ENCODE measurements at places on chromosomes 3 and 15. TPM values are rescaled to one million over a fixed set of nuclear protein-coding genes. Genes with fewer than 3 reads are reported as not detected.
A peak's percentile ranks its signal among the peaks of the same experiment; 100 is the strongest.

DNA sequence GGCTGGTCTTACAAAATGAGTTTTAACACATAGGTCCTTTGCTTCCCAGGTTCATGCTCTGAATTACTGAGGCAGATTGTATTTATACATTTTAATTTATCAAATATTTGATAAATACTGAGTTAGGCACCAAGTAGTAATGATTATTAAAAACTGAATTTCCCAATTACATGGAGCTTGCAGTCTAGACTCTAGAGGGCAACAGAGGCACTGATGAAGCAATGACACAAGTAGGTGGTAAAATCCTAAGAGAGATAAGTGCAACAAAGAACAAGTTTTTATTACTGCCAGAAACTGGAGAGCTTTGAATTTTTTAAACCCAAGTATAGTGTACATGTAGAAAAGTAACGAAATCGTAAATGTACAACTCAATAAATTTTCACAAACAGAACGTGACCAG, 406.2 kb upstream of the RARB start:
- H3K27me3 ChIP-seq = no peaks in the 10 kb centered on the region
- no peaks in the 10 kb centered on the region for H3K4me1 ChIP-seq
- H3K27ac ChIP-seq = no peak overlapping the region
- DNase-seq = no peak
- H3K4me3 ChIP-seq = no peak overlapping the region

- no peaks in the 10 kb centered on the region for H3K27me3 ChIP-seq
- H3K4me3 ChIP-seq = no peak overlapping the region
- peaks cover under 1% of the 10 kb centered on the region for H3K4me1 ChIP-seq
- no peak overlapping the region for H3K27ac ChIP-seq
- no peaks in the 10 kb centered on the region for H3K36me3 ChIP-seq
- DNase-seq = no peak
Measured at GRCh38 chr15:34070003-34070402, 31.0 kb upstream of the AVEN start.

DNA sequence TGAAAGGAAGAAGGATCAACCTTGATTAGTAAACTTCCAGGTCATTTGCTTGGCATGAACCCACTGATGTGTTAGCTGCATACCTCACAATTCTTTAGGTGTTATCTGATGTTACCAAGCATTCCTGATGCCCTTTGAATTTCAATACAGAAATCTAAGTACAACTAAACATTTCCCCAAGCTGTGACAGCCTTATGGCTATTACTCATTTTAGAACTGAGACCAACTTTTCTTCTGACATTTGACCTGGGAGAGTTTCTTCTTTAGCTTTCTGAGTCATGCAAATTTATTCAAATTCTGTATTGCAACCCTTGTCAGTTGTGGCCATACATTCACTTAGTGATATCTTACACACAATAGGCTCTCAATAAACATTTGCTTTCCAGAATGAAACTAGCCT, 124.3 kb downstream of the TIGIT start:
- H3K4me1 ChIP-seq = peaks cover 6% of the 10 kb centered on the region
- H3K27ac ChIP-seq = no peak overlapping the region
- H3K27me3 ChIP-seq = no peaks in the 10 kb centered on the region
- H3K4me3 ChIP-seq = no peak overlapping the region

DNA sequence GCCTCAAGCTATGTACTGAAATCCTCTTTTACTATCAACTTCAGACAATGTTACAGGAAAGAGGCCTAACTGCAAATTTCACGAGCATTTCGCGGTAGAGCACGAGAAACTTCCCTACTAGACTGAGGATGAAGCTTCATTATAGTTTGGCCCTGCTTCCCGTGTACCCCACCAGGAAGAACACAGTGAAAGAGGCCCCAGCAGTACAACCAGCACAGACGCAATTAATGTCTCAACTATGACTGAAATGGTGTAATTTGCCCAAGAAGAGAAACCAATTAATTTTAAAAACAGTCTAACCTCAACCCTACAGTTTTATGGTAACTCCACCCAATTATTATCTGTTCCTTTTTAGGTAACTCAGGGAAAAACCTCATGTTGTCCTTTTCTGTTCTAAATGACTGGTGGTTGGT, 12.1 kb downstream of the CHSY1 start:
- H3K27ac ChIP-seq = peak overlapping the region; percentile 85
- DNase-seq = no peak
- peaks cover 61% of the 10 kb centered on the region for H3K36me3 ChIP-seq

DNA sequence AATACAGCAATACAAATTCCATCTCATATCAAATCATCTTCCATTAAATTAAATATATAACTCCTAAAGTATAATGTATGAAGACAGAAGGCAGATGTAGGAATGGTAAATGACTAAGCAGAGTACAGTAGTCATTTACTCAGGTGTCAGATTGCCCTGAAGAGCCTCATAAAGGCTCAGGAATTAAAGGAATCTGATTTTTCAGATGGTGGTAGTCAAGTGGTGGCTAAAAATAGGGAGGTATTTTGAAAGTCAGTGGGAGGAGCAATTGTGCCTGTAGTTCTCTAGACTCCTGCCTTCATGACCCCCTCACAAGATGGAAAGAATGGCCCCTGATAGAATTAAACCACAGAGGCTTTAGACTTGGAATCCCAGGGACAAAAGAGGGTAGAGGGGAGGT, 142.7 kb upstream of the SYNPR start:
- no peaks in the 10 kb centered on the region for H3K36me3 ChIP-seq
- H3K27me3 ChIP-seq = no peaks in the 10 kb centered on the region
- H3K27ac ChIP-seq = no peak overlapping the region
- no peak for DNase-seq

GRCh38 chr3:150150633-150151032, 179.9 kb upstream of the PFN2 start:
- H3K4me1 ChIP-seq = peaks cover 4% of the 10 kb centered on the region
- H3K36me3 ChIP-seq = no peaks in the 10 kb centered on the region
- peaks cover 10% of the 10 kb centered on the region for H3K27me3 ChIP-seq
- no peak overlapping the region for H3K27ac ChIP-seq
- H3K4me3 ChIP-seq = no peak overlapping the region
- no peak for DNase-seq

GRCh38 chr15:48861813-48862431, 16.0 kb upstream of the EID1 start:
- H3K36me3 ChIP-seq = no peaks in the 10 kb centered on the region
- H3K4me1 ChIP-seq = peaks cover 17% of the 10 kb centered on the region
- H3K27me3 ChIP-seq = peaks cover 20% of the 10 kb centered on the region
- peak; percentile 64 for DNase-seq
- no peak overlapping the region for H3K4me3 ChIP-seq
- H3K27ac ChIP-seq = no peak overlapping the region

DNA sequence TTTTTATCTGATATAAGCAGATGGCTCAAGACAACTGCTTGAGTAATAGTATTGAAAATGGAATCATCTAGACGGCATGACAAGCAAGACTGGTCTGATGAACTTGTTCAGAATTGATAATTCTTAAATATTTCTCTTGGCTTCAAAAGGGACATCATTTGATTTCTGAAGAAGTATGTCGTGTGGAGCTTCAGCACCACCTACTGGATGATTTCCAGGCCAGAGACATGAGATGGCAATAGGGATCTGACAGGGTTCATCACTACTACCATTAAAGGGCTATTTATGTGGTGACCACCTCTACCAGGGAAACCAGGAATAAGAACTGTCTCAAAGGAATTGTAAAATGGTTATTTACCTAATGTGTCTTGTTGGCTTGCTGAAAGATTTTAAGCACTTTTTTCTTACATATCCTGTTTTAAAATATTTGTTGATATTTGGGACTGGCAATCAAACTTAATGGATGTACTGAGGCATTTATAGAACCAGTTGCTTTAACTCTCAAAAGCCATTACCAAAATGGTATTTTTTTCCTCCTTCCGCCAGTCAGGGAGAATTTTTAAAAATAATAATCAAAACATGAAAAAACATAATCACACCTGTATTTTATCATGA, 99.5 kb upstream of the FAM98B start:
- no peaks in the 10 kb centered on the region for H3K36me3 ChIP-seq
- DNase-seq = peak; percentile 59
- peaks cover 6% of the 10 kb centered on the region for H3K27me3 ChIP-seq
- H3K4me3 ChIP-seq = no peak overlapping the region
- no peaks in the 10 kb centered on the region for H3K4me1 ChIP-seq
- no peak overlapping the region for H3K27ac ChIP-seq

DNA sequence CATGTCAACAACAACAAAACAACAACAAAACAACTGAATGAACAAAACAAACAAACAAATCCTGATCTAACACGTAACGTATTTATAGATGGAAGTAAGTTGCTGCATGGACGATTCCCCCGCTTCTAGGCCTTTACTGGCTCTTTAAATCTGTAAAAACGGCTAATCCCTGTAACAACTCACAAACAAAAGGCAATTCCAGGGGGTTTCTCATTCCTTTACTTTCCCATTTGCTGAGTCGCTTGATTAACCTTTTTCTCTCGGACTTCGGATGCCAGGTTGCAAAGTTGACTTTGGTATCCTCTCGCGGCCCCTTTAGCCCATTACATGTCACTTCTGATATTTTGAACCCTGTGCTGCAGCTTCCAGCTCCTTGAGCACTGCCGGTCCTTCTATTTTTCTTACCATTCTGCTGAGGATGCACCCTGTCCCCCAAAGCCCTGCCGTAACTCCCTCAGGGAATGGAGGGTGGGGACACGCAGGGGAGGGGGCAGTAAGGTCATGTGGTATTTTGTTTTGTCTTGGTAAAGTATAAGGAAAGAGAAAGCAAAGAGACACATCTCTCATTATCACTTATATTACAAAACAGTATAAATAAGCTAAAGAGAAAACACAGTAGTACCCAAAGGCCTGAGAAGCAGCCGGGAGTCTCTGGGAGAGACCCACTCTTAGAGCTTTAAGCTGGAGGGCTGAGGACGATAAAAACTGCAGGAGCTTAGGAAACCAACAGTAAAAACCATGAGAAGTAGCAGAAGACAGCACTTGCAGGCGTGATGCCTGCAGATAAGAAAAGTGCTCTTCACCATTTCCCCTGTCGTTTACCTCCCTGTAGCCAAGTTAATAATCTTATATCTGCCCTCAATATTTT, 457.8 kb upstream of the ZNF717 start:
- H3K4me3 ChIP-seq = no peak overlapping the region
- H3K27me3 ChIP-seq = no peaks in the 10 kb centered on the region
- DNase-seq = no peak
- H3K4me1 ChIP-seq = no peaks in the 10 kb centered on the region
- H3K36me3 ChIP-seq = no peaks in the 10 kb centered on the region

Gene SEMA3B
- 0.52 TPM for total RNA-seq

Gene TMCO5A
- total RNA-seq = not detected

Gene ISLR2
- not detected for total RNA-seq

Gene LMCD1
- 0.53 TPM for total RNA-seq

Gene NOX5
- not detected for total RNA-seq

All from activated CD8-positive, alpha-beta T cell treated with anti-CD3 and anti-CD28 coated beads, Interleukin-2, amount 10 ng/mL, durations not matched to agents 7 days and 5 days (primary cell).